AG08395 (cell line): ENCODE measurements at places on chromosomes 2 and 18.
A peak's percentile ranks its signal among the peaks of the same experiment; 100 is the strongest.

GRCh38 chr2:239519089-239519920 is 118.5 kb upstream of the HDAC4 start:
- no peak for DNase-seq

- DNase-seq, result peak; percentile 28
Observed at GRCh38 chr2:124264551-124265091, 239.5 kb downstream of the CNTNAP5 start.

- DNase-seq, result no peak
Observed at GRCh38 chr2:13616059-13616458, 899.3 kb downstream of the TRIB2 start.

GRCh38 chr2:57881998-57882888 is 164.4 kb upstream of the VRK2 start:
- DNase-seq, result peak; percentile 62

- DNase-seq, result no peak
Observed at GRCh38 chr2:37885329-37885993, 39.6 kb upstream of the RMDN2 start.

DNA sequence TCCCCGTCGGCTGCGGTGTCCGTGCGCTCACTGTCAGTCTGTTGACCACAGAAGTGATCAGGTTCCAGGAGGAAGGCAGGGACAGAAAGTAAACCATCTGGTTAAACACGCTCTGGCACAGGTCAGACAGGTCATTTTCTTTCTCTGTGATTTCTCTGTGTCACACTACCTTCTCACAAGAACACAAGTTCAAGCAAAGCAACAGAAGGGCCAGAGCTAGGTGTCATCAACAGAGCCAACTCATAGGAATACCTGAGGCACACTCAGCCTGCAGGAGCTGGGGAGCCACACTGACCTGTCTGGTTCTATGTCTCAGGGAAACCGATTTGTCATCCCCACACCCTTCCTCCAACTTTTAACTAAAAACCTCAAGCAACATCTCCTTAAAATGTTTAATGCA is 115.1 kb upstream of the ZBTB14 start:
- DNase-seq, result no peak

- no peak for DNase-seq
Observed at GRCh38 chr2:179939259-179939658, 67.8 kb downstream of the CWC22 start.

- peak; percentile 72 for DNase-seq
Observed at GRCh38 chr18:47100212-47100831, 50.0 kb downstream of the HDHD2 start.

- DNase-seq, result no peak
Observed at GRCh38 chr2:80822999-80823398, 518.4 kb upstream of the LRRTM1 start.

DNA sequence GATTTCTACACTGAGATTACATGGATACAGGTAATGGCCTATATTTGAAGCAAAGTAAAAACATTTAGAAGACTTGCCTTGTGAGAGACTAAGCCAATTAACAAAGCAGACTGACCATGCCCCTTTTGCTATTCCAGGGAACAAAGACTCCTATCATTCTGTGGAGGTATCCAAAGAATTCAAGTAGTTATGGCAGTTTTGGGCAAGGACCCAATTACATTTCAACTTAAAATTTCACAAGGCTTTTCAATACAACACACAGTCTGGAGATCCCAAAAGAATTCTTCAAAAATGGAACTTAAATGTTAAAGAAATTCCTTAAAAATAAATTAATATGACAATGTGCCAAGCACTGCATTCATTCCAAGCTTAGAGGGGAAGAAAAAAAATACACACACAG is 109.2 kb upstream of the CHRNA1 start:
- peak; percentile 23 for DNase-seq

- peak; percentile 83 for DNase-seq
Observed at GRCh38 chr2:64987956-64988419, 1.2 kb upstream of the SLC1A4 start.

DNA sequence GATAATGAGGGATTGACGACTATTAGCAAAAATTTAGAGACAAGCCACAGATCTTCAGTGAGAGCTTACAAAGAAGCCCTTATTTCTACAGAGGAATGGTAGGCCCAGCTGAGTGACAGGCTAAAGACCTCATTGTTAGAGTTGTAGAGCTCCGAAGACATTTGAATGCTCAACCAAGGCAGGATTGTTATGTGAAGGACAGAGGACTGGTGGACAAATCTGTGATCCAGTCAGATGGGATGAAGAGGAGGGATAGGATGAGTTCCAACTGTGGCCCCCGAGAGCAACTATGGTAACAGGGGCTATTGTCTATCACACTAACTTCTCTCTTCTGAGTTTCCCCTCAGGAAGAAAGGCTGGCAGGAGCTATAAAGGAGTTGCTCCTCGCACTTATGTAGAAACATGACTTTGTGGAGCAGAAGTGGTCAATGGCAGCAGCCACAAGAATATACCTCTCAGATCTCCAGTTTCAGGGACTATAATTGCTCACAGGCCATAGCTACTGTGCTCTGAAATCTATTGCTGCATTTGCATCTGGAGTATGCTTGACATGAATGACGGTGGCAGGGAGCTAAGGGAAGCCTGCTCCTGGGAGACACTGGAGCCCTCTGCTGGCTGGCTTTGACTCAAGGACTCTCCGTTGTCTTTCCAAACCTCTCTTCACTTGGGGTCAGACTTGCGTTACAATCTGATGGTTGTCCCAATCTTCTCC is 50.3 kb upstream of the GREB1L start:
- peak; percentile 83 for DNase-seq

DNA sequence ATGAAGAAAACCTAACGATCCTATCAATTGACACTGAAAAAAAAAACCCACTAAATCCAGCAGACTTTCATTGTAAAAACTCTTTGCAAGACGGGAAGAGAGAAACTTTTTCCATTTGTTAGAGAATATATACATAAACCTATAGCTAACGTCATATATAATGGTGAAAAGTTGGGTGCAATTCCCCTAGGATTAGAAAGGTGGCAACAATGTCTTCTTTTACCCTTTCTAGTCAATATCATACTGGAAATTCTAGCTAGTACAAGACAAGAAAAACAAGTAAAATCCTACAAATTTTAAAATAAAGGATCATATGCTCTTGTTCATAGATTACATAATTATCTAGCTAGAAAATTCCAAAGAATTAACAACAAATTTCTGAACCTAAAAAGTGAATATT is 1596.5 kb upstream of the LRRTM1 start:
- DNase-seq, result no peak

DNA sequence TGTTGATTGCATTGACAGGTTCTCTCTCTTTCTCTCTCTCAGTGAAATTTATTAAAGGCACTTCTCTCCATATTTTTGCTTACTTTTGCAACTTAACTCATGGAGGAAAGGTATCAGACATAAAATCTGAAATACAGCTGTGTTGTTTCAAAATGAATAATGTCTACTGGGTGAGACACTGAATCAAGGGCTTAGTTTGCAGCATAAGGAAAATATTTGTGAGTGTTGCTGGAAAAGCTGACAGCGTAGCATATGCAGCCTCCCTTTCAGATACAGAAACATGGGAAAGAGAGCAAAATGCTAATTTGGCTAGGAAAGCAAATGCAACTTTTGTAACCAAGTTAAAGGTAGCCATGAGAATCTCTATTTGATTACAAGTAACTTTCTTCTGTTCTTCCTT is 81.5 kb upstream of the COL3A1 start:
- no peak for DNase-seq

DNA sequence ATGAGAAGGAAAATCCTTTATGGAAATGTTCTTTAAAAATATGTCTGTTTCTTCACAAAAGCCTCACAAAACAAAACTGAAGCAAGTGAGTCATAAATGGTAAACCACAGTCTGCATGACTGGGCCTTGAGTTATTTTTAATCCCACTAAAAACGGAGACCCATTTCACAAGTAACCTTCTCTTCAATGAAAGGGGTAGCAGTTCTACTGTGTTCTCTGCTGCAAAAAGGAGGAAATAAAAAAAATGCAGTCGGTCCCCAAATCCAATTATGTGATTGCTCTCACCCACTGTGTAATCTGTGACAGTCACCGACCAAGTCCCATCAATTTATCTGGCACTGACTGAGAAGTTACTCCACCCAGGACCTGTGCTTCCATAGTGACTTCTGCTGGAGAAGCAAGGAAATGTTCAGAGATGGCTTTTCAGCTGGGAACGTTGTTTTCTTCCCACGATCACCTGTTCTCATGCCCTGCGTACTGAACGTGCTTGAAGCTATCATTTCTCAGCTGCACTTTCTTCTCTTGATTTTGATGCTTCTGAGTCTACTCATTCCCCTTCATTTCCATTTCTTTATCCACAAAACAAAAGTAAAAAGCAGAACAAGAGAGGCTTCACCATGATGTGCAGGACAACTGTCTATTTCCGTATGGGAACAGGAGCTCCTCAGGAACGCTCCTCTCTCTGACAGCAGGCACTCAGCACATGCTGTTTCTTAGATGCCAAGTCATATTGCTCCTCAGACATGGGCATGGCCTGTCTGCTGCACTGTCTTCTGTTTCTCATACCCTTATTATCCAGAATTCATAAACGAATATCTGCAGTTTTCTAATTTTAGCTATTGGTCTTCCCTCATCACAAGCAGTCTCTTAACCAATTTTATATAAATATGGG is 80.0 kb upstream of the TMEM200C start:
- peak; percentile 73 for DNase-seq

GRCh38 chr2:2101924-2102323 is 229.2 kb downstream of the MYT1L start:
- no peak for DNase-seq

- DNase-seq, result no peak
Observed at GRCh38 chr2:144421606-144422510, 98.1 kb downstream of the ZEB2 start.

DNA sequence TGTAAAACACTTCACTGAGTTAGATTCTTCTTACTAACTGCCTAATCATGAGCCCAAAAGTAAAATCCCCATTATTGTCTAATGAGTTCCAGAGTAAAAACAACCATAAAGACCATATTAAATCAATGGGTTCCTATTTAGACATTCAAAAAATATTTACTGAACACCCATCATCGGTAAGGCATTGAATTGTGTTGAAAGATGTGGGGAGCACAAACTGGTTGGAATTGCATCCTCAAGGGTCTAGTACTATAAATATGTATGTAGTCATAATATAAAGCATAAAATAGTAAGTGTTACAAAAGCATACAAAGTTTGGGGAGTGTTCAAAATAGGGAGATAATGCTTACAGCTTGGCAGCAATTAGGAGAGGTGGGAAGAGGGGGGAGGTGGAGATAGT is 3.0 kb upstream of the MARCHF4 start:
- DNase-seq, result no peak

GRCh38 chr18:72180689-72181088 is 363.5 kb downstream of the CBLN2 start:
- no peak for DNase-seq

DNA sequence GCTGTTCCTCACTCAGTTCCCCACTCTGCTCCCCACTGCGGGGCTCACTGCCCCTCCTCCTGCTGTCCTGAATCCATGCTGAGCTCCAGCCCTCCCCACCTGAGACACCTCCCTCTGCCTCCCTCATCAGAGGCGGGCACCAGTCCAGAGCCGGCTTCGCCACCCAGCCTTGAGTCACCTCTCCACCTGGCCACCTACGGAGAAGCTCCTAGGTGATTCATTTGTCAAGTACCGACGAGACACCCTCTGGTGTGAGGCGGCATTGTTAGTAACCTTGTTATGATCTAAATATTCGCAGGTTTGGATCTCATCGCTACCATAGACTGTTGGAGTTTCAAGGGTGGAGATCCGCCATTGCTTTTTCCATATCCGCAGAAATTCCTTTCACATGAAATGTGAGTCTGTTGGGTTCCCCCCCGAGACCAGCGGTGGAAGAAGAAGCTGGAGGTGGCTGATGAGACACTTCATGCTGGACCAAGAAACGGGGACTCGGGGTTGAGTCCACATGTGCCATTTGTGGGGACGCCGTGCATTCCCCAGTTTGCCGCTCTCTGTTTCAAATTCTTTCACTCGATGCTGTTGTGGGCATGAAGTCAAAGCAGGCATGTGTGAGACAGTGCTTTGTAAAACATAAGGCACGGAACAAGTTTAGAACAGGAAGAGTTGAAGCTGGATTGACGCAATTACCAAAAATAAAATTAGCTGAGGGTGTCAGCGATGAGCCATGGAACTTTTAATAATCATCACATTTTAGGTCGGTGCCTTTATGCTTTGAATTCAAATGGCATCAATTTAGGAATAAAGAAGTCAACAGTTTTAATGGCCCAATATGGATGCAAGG is 259.8 kb upstream of the HDAC4 start:
- no peak for DNase-seq

DNA sequence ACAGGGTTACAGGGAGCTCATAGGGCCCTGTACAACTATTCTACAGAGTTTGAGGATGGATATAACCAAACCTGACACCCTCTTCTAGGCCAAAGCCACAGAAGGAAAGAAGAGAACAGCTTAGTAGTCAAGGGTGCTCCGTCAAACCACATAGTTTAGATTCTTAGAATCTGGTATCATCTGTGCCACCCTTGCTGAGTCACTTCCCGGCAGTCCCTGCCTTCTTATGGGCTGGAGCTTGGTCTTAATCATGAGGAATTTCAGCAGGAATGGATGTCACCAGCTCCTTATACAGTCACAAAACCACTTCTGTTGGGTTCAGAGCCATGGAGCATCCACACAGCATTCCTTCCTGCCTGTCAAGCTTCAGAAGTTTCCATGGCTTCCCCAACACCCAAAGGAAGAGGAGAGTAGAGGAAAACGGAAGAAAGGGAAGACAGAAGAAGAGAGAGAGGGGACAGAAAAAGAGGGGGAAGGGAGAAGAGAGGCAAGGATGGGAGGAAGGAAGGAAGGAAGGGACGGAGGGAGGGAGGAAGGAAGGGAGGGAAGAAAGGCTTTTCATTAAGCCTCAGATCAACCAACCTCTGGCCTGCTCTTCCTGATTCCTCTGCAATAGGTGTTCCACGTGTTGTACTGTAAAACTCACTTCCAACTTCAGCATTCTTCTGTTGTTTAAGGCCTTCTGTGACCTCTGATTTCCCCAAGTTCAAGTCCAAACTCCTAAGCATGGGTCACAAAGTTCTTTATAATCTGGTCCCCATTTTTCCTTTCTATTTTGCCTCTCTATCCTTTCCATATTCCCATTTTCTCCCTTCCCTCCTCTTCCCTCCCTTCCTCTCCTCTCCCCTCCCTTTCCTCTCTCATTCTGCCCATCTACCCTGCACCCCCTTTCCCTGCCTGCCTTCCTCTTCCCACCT is 246.1 kb upstream of the TNP1 start:
- DNase-seq, result peak; percentile 93

DNA sequence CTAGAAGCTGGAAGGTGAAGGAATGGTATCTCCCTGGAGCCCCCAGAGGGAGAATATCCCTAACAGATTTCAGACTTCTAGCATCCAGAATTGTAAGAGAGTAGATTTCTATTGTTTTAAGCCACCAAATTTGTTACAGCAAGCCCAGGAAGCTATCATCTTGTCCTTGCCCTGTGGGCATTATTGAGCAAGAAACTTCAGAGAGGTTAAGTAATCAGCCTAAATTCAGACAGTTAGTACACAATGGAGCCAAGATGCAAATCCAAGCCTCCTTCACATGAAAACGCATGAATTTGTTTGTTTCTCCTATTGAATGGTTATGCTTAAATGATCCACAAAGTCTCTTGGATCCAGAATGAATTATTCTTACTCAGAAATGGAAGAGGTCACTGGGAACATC is 55.2 kb upstream of the TRIB2 start:
- no peak for DNase-seq
